ENCODE measurements at places on chromosomes 4 and X. TPM values are rescaled to one million over a fixed set of nuclear protein-coding genes. Genes with fewer than 3 reads are reported as not detected.

- no peaks in the 10 kb centered on the region for H3K36me3 ChIP-seq
- no peaks in the 10 kb centered on the region for H3K4me1 ChIP-seq
- no peak for DNase-seq
- H3K27ac ChIP-seq: no peak overlapping the region
- peaks cover 14% of the 10 kb centered on the region for H3K27me3 ChIP-seq
- no peak overlapping the region for H3K4me3 ChIP-seq
These were observed 29.0 kb upstream of the C4orf50 start for GRCh38 chr4:6047130-6047673.

DNA sequence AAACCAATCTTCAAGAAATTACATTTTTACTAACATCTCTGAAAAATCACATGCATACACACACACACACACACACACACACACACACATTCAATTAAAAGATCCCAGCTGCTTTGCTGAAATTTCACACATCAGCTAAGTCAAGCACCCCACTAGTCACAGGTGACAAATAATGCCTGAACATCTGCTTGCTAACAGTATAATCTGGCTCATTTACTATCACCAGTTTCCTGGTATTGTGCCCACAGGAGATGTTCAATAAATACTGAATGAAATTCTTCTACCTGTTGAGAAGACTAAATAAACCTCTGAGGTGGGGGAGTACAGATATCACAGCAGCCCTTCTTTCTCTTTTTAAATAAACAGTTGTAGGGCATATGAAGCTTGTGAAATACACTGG is 994.0 kb downstream of the ARAP2 start:
- no peak overlapping the region for H3K4me3 ChIP-seq
- DNase-seq: no peak
- no peaks in the 10 kb centered on the region for H3K27me3 ChIP-seq
- H3K27ac ChIP-seq: no peak overlapping the region
- H3K36me3 ChIP-seq: no peaks in the 10 kb centered on the region

- H3K27me3 ChIP-seq: no peaks in the 10 kb centered on the region
- no peak overlapping the region for H3K4me3 ChIP-seq
- H3K36me3 ChIP-seq: no peaks in the 10 kb centered on the region
- H3K4me1 ChIP-seq: no peaks in the 10 kb centered on the region
- H3K27ac ChIP-seq: no peak overlapping the region
These were observed 296.3 kb downstream of the CFAP299 start for GRCh38 chr4:80631861-80632260.

DNA sequence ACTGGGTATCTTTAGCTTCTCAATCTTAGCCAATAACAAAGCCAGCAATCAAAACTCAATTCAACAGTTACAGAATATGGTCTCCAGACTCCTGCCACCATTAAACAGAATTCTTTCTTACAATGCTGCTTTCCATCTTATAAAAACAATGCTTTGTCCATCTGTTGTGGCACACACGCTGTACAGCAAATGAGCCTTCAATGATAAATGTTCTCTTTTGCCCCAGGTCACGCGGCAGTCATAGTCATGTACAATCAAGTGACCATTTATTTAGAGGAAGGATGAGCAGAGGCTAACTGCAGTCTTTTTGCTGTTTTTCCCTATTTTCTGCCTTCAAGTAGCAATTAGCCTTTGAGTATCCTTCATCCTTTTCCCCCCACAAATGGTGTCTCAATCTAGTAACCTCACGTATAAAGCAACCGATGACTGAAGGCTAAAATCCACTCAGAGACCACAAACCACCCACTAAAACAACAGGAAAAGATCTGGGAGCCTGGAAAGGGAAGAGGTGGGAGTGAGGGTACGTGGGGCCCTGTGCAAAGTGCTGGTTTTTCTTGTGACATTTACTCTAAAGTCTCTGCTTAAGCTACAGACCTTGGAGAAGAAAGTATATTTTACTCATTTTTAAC is 24.4 kb downstream of the TRIM2 start:
- no peak for DNase-seq
- H3K4me1 ChIP-seq: peaks cover 20% of the 10 kb centered on the region
- no peaks in the 10 kb centered on the region for H3K27me3 ChIP-seq
- H3K36me3 ChIP-seq: no peaks in the 10 kb centered on the region

- H3K27ac ChIP-seq: no peak overlapping the region
- peaks cover 4% of the 10 kb centered on the region for H3K36me3 ChIP-seq
- DNase-seq: no peak
- no peak overlapping the region for H3K4me3 ChIP-seq
- peaks cover 6% of the 10 kb centered on the region for H3K4me1 ChIP-seq
- H3K27me3 ChIP-seq: no peaks in the 10 kb centered on the region
These were observed 39.1 kb downstream of the WDFY3 start for GRCh38 chr4:84927428-84927827.

GRCh38 chr4:37381040-37381668 is 136.6 kb downstream of the NWD2 start:
- no peaks in the 10 kb centered on the region for H3K36me3 ChIP-seq
- H3K4me1 ChIP-seq: no peaks in the 10 kb centered on the region
- no peak overlapping the region for H3K27ac ChIP-seq
- H3K27me3 ChIP-seq: no peaks in the 10 kb centered on the region
- H3K4me3 ChIP-seq: no peak overlapping the region
- no peak for DNase-seq

DYNLT3 gene
- total RNA-seq: 16.9 TPM

HSFX1 gene
- 0.64 TPM for total RNA-seq
